Thymus (tissue), 14 donors: ENCODE measurements at places on chromosomes 2 and 18. TPM values are rescaled to one million over a fixed set of nuclear protein-coding genes. Genes with fewer than 3 reads are reported as not detected.

Gene MC2R
- 0.05 TPM for total RNA-seq

DNA sequence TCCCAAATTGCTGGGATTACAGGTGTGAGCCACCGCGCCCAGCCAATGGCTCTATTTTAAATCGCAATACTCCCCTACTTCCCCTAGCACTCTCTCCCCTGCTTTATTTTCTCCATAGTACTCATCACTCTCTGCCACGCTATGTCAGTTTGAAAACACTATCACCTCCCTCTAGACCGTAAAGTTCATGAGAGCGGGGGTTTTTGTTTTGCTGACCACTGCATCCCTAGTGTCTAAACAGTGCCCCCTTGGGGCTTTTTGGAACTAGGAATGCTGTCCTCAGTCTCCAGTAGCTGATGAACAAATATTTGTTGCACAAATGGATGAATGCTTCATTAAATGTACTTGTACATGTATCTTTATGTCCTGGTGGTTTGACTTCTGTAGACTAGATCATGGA, 44.1 kb downstream of the ATOH8 start:
- no peaks in the 10 kb centered on the region for H3K27me3 ChIP-seq
- no peak overlapping the region for H3K4me3 ChIP-seq
- H3K27ac ChIP-seq = no peak overlapping the region
- no peaks in the 10 kb centered on the region for H3K36me3 ChIP-seq

GRCh38 chr18:44733754-44734465, 53.2 kb downstream of the SETBP1 start:
- H3K36me3 ChIP-seq = no peaks in the 10 kb centered on the region
- no peaks in the 10 kb centered on the region for H3K4me1 ChIP-seq
- H3K27ac ChIP-seq = peak overlapping the region; percentile 42

Gene AP1S3
- total RNA-seq = 2.5 TPM

GRCh38 chr2:217959723-217960122, 43.1 kb downstream of the TNS1 start:
- H3K4me3 ChIP-seq = no peak overlapping the region
- no peak overlapping the region for H3K27ac ChIP-seq
- H3K27me3 ChIP-seq = no peaks in the 10 kb centered on the region
- no peaks in the 10 kb centered on the region for H3K36me3 ChIP-seq
- DNase-seq = no peak

DNA sequence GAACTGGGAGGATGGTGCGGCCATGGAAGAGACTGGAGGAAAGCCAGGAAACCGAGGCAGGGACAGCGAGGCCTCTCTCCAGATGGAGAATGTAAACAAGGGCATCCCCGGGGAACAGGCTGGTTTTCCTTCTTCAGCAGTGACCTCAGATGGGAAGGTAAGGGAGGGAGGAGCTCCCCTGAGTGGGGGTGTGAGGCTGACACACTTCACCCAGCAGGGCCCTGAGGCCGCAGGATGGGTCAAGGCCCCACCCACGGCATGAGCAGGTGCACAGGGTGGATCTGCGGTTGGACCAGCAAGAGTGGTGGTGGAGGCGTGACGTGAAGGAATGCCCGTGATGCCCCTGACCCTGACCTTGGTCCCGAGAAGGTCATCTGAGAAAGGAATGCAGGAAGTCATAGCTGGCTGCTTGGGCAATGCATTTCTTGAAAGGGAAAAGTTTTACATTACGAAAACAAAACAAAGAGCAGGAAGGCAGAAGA, 48.1 kb downstream of the ADCY3 start:
- H3K27ac ChIP-seq = no peak overlapping the region
- no peak overlapping the region for H3K4me3 ChIP-seq
- DNase-seq = no peak
- no peaks in the 10 kb centered on the region for H3K27me3 ChIP-seq

Gene SERPINB4
- total RNA-seq = 2.5 TPM

Gene AKAIN1
- total RNA-seq = 0.14 TPM

GRCh38 chr2:8957628-8958027, 45.9 kb downstream of the MBOAT2 start:
- no peak overlapping the region for H3K4me3 ChIP-seq
- H3K36me3 ChIP-seq = no peaks in the 10 kb centered on the region
- DNase-seq = peak; percentile 40
- peaks cover 2% of the 10 kb centered on the region for H3K4me1 ChIP-seq
- no peaks in the 10 kb centered on the region for H3K27me3 ChIP-seq

DNA sequence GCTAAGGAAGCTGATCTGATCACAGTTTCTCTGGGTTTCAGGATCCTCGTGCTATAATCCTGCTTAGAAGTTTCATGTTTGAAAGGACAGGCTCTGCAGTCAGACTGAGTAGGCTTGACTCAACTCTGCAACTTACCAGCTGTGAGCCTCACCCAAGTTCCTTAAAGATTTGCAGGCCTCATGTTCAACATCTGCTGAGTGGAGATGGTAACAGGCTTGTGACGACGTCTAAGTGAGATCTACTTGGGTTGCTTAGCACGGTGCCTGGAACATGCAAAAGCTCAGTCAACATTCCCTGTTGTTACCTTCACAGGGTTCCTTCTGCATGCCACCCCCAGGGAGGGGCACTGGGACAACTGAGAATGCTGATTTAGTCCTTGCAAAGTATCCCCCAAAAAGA, 164.2 kb downstream of the C1D start:
- H3K4me3 ChIP-seq = no peak overlapping the region
- DNase-seq = no peak
- no peaks in the 10 kb centered on the region for H3K4me1 ChIP-seq
- H3K27ac ChIP-seq = no peak overlapping the region
- no peaks in the 10 kb centered on the region for H3K27me3 ChIP-seq

- no peaks in the 10 kb centered on the region for H3K36me3 ChIP-seq
- peaks cover 6% of the 10 kb centered on the region for H3K27me3 ChIP-seq
- H3K27ac ChIP-seq = no peak overlapping the region
- H3K4me1 ChIP-seq = no peaks in the 10 kb centered on the region
- DNase-seq = no peak
- H3K4me3 ChIP-seq = no peak overlapping the region
Measured at GRCh38 chr2:239488125-239488524, 87.3 kb upstream of the HDAC4 start.

Gene FHL2
- total RNA-seq = 14.2 TPM

Gene LCT
- 1.1 TPM for total RNA-seq

Gene SMYD5
- 11.5 TPM for total RNA-seq
